NCI-H1105 (cell line): ENCODE measurements at places on chromosomes 6 and 20.

DNA sequence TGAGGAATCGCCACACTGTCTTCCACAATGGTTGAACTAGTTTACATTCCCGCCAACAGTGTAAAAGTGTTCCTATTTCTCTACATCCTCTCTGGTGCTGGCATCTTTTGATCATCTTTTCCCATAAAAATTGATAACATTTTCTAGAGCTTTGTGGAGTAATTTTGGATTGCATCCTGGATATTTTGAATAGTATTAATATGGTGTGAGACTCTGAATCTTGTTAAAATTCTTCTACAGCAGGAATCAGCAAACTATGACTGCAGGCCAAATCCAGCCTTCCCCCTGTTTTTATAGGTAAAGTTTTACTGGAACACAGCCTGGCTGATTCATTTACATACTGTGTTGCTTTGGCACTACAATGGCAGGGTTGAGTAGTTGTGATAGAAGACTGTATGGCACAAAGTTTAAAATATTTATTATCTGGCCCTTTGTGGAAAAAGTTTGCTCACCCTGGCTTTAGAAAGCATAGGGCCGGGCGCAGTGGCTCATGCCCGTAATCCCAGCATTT, 15.0 kb upstream of the RNF8 start:
- no peak for DNase-seq

GRCh38 chr6:63643862-63644261, 8.3 kb downstream of the PHF3 start:
- no peak for DNase-seq

DNA sequence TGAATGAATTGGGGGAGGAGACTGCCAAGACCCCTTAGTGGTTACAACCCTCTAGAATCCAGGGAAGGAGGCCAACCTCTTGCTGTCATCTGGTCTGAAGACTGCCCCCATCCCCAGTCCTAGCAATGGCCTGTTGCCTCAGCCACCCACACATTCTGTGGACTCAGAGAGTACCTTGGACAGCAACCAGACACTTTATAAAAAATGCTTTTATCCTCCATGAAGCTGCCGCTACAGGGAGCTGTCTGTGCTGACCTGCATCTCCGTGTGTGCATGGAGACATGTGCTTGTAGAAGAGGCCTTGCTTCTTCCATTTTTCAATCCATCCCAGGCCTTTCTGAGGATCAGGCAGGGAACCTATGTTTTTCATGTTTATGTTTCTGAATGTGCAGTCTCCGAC, 15.2 kb downstream of the CDH22 start:
- DNase-seq, result no peak

DNA sequence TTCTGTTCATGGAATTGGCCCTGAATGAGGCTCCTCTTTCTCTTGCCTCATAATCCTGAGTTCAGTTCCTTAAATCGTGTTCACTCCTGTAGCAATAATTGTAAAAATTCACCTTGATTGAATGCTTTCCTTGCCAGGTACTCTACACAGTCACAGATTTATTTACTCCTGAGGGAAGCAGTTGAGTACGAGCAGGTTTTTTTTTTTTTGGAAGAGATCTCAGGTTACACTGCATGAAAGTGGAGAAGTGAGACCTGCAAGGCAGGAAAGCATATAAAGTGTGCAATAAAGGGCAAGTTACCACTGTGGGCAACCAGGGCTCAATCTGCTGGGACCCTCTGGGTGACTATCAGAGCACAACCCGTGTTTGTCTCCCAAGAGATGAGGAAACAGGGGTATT, 93.0 kb upstream of the DOK5 start:
- DNase-seq, result no peak

GRCh38 chr6:1587546-1587945, 22.2 kb upstream of the FOXC1 start:
- DNase-seq, result no peak

- DNase-seq, result no peak
Observed at GRCh38 chr20:34468951-34469350, 47.3 kb upstream of the DYNLRB1 start.

GRCh38 chr20:52434041-52434425, 242.5 kb upstream of the ZFP64 start:
- DNase-seq, result no peak

DNA sequence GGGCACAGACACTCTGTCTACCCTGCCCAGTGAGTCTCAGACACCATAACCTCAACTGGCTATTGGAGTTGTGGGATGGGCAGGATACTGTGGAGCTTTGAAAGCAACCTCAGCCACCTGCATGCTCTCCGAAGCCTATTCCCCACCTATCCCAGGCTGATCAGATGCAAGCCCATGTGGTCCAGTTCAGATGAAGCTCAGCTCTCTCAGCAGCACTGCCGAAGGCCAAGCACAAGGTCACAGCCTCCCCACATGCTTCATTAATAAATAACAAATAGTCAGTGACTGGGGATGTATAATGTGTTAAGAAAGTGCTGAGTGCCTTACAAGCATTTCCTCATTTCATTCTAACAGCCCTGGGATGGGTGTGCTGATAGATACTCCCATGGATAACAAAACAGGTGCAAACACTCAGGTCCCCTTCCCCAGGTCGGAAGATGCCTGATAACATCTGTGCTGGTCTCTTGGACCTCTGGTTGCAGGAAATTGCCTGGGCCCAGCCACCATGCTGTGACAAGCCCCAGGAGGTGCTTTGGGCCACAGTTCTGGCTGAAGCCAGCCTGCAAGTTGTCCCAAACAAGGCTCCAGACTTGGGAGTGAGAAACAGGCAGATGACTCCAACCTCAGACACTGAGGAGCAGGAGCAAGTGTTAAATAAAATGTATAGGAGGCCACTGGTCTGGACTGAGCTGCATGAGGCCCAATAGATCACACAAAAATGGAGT, 3.7 kb downstream of the ACSS1 start:
- no peak for DNase-seq

- DNase-seq, result no peak
Observed at GRCh38 chr20:38192323-38192885, 27.3 kb upstream of the TGM2 start.

DNA sequence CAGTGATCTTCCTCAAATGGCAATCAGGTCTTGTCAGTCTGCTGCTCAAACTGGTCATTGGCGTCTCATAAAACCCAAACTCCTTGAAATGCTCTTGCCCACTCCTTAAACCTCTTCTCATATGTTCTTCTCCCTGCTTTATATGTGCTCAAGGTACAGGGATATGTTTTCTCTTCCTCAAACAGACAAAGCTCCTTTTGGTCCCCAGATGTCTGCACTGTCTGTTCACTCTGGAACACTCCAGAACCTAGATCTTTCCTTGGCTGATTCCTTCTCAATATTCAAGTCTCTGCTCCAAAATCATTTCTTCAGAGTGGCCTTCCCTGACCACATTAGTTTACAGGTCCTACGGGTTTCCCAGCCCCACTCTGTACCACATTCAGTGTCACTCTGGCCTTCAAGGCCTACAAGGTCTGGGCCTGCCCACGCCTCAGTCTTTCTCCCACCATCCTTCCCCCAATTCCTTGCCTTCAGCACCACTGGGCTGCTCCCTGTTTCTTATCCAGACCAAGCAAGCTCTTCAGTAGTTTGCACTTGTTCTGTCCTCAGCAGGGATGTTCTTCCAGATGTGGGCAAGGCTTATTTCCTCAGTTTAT, 9.0 kb downstream of the THEMIS start:
- no peak for DNase-seq

GRCh38 chr6:152983637-152984512, 1.0 kb upstream of the FBXO5 start:
- peak; percentile 97 for DNase-seq

DNA sequence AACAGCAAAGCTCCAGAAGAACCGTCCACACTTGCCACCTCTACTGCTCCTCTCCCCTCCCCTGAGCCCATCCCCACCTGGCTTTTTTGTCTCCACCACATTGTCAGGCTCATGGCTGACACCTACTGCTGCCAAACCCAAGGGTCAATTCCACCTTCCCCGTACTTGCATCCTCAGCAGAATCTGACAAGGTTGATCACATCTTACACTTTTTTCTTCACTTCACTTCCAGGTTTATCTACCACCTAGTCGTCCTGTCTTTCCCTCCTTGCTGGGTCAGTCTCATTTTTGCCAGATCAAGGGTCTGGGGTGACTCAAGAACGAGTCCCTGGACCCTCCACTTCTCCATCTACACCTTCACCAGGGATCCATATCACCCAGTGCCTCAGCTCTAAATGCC, 3.1 kb downstream of the AURKA start:
- no peak for DNase-seq
